ENCODE measurements at places on chromosomes 2 and 18.

- DNase-seq = no peak
Measured at GRCh38 chr2:85647823-85648526, 20.0 kb downstream of the SFTPB start.

DNA sequence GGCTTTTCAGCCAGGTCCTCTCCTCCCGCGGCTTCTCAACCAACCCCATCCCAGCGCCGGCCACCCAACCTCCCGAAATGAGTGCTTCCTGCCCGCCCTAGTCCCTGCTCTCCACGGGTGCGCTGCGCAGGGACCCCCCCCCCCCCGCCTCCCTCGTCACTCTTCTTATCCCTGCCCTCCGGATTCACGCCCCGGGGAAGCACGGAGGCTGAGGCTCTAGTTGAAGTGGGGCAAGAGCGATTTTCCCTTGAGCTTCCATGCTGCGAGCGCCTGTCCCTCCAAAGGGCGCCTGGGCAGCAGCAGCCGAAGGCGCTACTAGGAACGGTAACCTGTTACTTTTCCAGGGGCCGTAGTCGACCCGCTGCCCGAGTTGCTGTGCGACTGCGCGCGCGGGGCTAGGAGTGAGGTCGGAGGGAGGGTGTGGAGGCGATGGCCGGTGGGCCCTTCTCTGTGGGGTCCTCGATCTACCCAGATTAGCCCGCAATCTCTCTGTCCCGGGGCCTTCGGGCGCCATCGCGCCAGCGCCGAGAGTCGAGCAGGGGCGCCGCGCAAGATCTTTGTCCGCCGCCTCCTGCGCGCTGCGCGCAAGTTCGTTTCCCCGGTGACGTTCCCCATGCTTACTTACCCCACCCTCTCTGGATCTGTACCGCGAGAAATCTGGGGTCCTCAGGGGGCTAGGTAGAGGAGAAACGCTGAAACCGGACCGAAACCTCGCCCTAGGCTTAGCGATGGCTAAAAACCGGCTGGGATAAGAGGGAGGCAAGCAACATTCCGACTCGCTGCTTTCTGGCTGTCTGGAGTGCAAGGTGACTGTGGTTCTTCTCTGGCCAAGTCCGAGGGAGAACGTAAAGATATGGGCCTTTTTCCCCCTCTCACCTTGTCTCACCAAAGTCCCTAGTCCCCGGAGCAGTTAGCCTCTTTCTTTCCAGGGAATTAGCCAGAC, 677 bp downstream of the GAD1 start:
- no peak for DNase-seq

DNA sequence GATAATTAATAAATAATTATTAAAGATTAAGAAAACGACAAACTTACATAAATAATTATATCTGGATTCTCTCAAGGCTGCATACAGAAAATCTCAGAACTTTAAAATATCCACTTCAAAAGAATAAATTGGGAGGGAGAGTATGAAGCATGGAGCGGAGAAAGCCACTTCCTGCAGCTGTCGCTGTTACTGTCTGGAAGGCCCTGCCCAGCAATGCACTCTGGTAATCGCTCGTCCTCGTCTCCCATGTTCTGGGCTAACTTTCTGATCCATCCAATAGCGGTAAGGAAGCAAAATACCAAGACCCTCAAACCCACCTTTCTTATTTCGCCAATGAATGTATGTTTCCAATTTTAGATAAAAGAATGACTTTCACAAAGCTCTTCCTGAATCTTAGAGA, 26.7 kb downstream of the CYRIA start:
- DNase-seq = no peak

- DNase-seq = peak; percentile 64
Measured at GRCh38 chr2:1663621-1664020, 80.7 kb downstream of the PXDN start.

GRCh38 chr2:6186332-6187151, 494.4 kb downstream of the SOX11 start:
- DNase-seq = no peak

- DNase-seq = no peak
Measured at GRCh38 chr2:3294069-3294468, 83.5 kb downstream of the EIPR1 start.

DNA sequence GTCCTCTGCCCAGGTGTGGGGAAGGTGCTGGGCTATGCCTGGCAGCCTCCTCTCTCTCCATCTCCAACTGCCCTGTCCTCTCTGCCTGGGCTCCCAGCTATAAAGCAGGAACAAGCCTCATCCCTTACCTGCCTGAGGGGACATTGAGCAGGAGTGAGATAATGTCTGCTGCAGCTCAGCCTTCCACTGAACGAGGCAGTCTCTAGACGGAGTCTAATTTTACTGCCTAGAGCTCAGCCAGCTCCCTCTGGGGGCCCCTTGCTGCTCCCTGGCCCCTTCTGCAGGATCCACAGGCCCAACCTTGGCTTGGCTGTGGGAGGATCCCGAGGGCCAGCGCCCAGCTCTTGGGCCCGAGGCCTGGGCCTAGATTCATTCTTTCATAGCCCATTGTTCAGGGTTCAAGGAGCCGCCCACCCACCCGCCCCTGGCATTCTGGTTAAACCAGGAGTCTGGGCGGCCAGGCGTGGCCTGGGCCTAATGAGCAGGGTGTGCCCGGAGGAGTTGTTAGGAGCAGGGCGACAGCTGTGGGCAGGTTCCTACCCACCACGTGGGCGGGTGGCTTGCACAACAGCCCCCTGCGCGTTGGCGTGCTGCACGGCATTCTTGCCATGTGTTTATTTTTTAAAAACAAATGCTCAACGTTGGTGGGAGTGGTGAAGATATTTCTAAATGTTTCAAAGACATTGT, 44.6 kb downstream of the FOSL2 start:
- no peak for DNase-seq

- no peak for DNase-seq
Measured at GRCh38 chr18:14768241-14768640, 20.3 kb downstream of the ANKRD30B start.

GRCh38 chr2:178860551-178860950, 53.3 kb upstream of the TTN start:
- DNase-seq = no peak

GRCh38 chr18:45155526-45155925, 459.8 kb upstream of the SLC14A2 start:
- no peak for DNase-seq

GRCh38 chr2:168849610-168850009, 40.6 kb downstream of the SPC25 start:
- DNase-seq = no peak

GRCh38 chr18:42305869-42306593, 351.0 kb downstream of the PIK3C3 start:
- DNase-seq = no peak

DNA sequence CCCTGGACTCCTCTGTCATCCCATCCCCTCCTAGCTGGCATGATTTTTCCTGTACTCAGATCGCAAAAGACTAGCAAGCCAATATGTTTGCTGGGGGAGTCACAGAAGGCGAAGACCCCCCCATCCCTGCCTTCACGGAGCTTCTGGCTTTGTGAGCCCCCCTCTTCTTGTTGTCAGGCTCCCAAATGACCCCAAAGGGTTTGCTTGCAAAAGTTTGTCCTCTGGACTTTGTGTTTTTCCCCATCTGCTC, 169.9 kb downstream of the SMAD7 start:
- DNase-seq = no peak

- DNase-seq = no peak
Measured at GRCh38 chr2:98656800-98657199, 48.4 kb downstream of the UNC50 start.

DNA sequence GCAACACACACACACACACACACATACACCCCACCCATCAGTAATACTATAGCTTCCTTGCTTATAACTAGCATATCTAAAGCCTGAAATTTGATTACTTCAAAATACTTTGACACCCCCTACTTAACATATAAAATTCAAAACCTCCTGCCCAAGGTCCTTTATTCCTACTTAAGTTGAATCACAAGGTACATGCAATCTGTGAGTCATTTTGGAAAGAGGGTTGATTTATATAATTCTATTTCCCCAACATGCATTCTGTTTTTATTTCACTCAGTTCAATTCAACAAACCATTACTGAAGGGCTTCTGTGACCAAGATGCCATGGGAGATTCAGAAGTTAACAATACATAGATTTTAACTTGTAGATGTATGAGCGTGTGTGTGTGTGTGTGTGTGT, 420.7 kb downstream of the METTL4 start:
- no peak for DNase-seq

- DNase-seq = no peak
Measured at GRCh38 chr2:88827821-88828220, 136.3 kb downstream of the RPIA start.

GRCh38 chr2:20381457-20381856, 30.8 kb upstream of the PUM2 start:
- DNase-seq = no peak

GRCh38 chr2:240435948-240436682, 652 bp downstream of the GPC1 start:
- peak; percentile 56 for DNase-seq

GRCh38 chr2:224524657-224525056, 60.5 kb downstream of the CUL3 start:
- no peak for DNase-seq

GRCh38 chr2:10019174-10019573, 24.2 kb upstream of the KLF11 start:
- peak; percentile 21 for DNase-seq

- no peak for DNase-seq
Measured at GRCh38 chr2:176260689-176261088, 8.6 kb upstream of the MTX2 start.

- DNase-seq = peak; percentile 49
Measured at GRCh38 chr2:86480105-86480504, 38.9 kb downstream of the KDM3A start.

DNA sequence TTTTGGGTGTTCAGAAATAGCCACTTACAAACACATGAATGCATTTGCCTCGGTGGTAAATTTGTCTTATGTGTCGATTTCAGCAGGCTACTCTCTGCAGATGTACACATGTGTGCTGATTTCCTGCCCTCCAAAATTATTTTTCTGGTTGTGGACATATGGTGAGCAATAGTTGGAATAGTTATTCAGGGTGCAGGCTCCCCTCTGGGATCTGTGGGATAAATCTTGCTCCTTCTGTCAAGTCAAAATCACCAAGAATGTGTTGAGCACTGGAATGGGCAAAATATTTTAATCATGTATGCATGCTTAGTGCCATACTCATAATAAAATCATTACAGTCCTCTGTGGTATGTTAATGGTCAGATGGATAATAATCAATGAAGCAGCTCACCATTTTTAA, 684.5 kb downstream of the BCL11A start:
- no peak for DNase-seq

GRCh38 chr2:64937687-64938491, 51.3 kb upstream of the SLC1A4 start:
- no peak for DNase-seq

DNA sequence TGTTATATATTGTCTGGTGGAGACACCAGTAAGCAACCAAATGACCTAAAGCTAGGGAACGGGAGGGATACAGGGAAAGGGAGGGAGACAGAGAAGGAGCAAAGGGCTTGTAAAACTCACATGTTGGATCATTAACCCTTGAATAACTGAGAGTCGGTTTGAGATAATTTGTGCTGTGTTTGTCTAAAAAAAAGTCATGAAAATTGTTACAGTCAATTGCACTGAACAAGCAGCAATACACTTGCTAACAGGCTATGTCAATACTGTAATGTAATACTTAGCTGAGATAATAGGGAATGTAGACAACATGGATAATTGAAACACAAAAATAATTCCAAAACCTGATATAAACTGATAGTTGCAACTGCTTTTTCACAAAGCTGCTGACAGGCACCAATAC, 71.3 kb upstream of the ZNF521 start:
- DNase-seq = no peak

- DNase-seq = no peak
Measured at GRCh38 chr18:32301976-32302743, 112.3 kb downstream of the MEP1B start.

GRCh38 chr2:95020275-95021022, 5.1 kb upstream of the MAL start:
- no peak for DNase-seq

- DNase-seq = no peak
Measured at GRCh38 chr18:61587865-61588264, 254.6 kb downstream of the CDH20 start.

DNA sequence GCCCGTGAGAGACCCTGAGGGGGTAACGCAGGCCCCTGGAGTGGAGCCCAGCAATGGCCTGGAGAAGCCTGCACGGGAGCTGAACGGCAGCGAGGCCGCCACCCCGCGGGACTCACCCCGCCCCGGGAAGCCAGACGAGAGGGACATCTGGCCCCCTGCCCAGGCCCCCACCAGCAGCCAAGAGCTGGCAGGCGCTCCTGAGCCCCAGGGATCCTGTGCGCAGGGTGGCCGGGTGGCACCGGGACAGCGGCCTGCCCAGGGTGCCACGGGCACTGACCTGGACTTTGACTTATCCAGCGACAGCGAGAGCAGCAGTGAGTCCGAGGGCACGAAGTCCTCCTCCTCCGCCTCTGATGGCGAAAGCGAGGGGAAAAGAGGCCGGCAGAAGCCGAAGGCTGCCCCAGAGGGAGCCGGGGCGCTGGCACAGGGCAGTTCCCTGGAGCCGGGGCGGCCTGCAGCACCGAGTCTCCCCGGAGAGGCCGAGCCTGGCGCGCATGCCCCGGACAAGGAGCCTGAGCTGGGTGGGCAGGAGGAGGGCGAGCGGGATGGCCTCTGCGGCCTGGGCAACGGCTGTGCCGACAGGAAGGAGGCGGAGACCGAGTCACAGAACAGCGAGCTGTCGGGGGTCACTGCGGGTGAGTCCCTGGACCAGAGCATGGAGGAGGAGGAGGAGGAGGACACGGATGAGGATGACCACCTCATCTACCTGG, 35.1 kb downstream of the CTDP1 start:
- no peak for DNase-seq

DNA sequence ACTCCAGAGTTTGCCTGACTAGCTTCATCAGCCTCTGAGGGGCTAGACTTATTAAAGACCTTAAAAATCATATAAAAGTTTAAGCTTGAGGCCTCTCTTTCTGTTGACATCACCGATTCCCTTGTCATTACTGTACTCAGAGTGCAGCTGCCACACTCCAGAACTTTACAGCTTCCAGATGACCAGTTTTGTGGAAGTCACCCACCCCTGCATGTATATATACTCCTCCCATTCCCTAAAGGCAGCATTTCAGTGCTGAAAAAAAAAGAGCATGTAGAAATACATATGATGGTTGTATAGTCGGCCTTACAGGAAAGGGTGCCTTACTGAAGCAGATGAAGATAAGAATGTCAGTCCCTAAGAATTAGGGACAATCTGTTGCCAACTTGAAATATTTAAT, 117.3 kb downstream of the FEZ2 start:
- DNase-seq = no peak

- no peak for DNase-seq
Measured at GRCh38 chr2:34736482-34736881, 1137.4 kb upstream of the FAM98A start.

- DNase-seq = no peak
Measured at GRCh38 chr2:42944779-42945415, 152.5 kb upstream of the HAAO start.

- no peak for DNase-seq
Measured at GRCh38 chr2:232038881-232039485, 77.5 kb downstream of the DIS3L2 start.

DNA sequence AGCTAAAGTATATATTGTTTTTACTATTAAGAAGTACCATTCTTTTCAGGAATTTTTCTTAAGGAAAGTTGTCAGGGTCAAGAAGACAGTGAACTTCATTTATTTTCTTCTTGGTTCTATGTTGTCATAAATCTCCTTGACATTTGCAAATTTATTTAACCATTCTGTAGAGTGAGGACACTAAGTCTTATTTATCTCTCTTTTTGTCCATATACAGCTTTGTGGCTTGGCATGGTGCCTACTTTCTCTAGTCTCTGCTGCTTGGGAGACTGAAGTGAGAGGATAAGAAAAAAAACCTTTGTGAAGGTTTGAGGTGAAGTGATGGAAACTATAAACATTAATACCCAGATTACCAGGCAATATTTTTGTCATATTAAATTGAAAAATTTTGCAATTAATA, 1389.4 kb downstream of the SUCLG1 start:
- no peak for DNase-seq
